ENCODE measurements at places on chromosomes 2 and 18. TPM values are rescaled to one million over a fixed set of nuclear protein-coding genes. Genes with fewer than 3 reads are reported as not detected.

DNA sequence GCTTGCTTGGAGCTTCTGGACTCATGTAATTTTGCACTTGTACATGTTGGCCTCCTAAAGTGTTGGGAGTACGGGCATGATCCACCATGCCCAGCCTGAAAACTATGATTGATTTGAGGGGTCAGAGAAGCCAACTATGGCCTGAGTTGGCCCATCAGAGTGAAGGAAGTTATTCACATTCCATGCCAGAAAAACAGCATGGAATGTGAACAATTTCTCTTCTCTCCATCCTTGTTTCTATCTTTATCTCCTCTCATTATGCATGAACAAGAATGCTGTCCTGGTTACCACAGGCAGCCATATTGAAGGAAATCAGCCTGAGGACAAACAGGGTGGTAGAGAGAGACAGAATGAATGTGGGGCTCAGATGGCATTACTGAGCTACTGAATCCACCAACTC lies 3.5 kb upstream of the CD226 start:
- DNase-seq: no peak

- no peak for DNase-seq
Observed at GRCh38 chr2:88574445-88574844, 52.8 kb downstream of the EIF2AK3 start.

DNA sequence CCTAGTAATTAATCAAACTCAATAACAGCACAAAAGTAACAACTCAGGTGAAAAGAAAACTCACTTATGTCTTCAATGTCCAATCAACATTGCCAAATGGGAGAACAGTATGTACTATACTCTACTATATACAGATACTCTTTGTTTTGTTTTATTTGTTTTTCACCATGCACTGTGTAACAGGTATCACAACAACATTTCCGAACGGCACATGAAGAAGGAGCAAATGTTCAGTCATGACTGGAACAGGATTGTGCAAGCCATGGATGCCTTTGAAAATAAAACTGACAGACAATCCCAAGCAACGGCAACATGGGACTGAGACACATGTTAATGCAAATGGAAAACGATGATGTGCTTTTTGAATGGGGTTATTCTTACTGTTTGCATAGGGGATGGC lies 334.9 kb upstream of the THUMPD2 start:
- no peak for DNase-seq

The TXNDC2 gene
- not detected for total RNA-seq

DNA sequence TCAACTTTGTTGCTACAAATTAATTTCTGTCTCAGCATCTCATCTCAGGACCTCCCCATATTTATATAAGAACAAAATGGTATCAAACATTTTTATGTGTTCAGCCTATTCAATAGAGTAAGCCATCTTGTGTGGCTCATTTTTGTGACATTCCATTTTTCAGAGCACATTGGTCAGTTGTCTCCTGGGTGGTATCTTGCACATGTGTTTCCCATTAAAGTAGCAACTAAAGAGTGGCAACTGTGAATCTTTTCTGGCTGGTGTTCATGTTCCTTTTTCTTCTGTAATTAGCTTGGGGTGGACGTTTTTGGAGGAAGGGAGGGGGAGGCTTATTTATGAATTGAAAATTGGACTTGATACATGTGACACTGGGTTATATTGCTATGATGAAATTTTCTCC lies 45.4 kb upstream of the EFEMP1 start:
- no peak for DNase-seq

DNA sequence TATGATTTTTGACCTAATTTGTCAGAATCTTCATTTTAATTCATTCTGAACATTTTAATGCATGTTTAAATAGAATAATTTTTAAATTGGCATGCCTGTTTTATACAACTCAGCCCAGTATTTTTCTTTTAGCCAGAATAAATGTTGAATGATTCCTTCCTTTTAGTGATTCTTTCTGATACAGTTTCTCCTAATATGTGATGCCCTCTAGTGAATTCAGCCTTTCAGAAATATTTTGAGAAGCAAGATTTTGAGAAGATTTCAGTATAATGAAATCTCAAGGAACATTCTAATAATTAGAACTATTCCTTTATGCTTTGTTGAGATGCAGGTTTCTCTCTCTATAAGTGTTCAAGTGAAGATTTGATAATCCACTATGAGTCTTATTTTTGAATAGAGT lies 28.5 kb downstream of the LCLAT1 start:
- DNase-seq: no peak

The CFAP65 gene
- total RNA-seq: 0.29 TPM

DNA sequence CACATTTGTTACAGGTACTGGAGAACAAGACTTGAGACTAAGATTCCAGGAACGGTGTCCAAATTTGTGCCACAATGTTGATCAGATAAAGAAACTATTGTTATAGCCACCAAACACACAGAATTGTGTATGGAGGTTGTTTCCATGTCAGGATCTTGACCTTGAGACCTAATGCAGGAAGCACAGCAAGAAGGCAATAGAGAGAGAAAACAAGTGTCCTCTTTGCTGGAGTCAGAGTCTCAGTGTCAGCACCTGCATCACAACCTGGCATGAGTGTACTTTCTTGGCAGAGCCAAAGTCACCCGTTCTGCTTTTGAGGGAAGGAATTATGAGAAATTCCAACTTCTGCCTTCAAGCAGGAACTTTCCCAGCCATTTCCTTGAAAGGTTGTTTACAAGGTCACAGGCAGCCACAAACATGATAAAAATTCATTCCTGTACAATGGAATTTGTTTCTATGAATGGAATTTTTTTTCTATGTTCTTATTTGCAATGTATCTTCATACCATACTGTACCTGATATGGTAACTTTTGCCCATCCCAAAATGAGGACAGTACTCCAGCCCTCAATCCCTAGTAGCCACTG lies 118.4 kb downstream of the PKP4 start:
- DNase-seq: no peak

The ALPG gene
- not detected for total RNA-seq

DNA sequence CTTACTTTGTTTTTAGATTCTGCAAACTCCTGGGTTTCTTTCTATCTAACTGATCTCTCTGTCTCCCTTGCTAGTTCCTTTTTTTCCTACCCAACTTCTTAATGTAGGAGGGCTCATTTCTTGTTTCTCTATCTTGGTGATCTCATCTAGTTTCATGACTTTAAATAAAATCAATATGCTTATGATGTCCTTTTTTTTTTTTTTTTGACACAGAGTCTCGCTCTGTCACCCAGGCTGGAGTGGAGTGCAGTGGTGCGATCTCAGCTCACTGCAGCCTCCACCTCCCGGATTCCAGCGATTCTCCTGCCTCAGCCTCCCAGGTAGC lies 42.2 kb upstream of the IL1RL1 start:
- no peak for DNase-seq

DNA sequence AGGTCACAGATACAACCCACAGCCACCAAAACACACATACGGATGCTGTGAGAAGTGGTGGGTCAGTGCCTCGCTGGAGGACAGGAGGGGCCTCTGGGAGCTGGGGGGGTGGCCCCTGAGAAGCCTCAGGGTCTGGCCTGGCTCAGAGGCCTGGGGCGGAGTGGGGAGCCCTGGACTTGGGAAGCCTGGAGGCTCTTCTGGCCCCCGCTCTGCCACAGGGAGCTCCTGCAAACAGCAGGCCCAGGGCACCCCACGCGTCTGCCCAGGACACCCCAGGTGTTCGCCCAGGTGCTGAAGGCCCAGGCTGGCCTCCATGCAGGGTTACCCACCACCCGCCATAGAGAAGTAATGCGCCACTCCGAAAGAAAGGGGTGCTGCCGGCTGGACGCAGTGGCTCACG lies 25.9 kb downstream of the THAP4 start:
- no peak for DNase-seq

DNA sequence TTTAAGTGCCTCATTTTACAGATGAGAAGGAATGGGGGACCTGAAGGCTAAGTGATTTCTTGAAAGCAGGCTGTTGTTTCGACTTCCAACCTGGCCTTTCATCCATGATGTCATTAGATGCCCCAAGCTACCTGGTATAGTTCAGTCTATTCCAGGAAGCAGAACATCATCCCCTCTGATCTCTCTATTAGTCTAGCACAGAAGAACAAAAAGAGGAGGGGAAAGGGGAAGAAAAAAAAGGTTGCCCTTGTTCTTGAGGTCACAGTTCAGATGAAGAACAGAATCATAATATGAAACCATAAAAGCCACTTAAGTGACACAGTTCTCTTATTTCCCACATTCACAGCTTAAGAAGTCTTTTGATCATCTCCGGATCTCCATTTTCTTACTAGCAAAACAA lies 386.2 kb upstream of the HNRNPA3 start:
- no peak for DNase-seq

DNA sequence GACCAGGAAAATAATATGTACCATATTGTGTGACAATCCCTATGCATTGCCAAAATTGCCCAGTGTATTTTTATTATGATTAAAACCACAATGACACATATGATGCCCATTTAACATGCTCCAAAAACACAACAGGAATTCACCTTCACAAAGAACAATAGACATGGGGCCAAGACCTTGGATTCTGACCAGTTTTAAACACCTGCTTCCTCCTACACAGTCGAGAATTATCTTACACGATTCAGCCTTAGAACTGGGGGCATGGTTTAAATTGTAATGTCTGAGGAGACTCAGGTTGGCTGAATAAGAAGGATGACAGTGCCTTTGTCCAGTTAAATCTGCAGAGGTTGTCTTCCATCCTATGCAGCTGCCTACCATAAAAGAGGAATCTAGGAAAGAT lies 212.7 kb downstream of the PLCL1 start:
- no peak for DNase-seq

The TBR1 gene
- total RNA-seq: not detected

GRCh38 chr2:20674309-20674965 lies 7.5 kb downstream of the GDF7 start:
- no peak for DNase-seq

DNA sequence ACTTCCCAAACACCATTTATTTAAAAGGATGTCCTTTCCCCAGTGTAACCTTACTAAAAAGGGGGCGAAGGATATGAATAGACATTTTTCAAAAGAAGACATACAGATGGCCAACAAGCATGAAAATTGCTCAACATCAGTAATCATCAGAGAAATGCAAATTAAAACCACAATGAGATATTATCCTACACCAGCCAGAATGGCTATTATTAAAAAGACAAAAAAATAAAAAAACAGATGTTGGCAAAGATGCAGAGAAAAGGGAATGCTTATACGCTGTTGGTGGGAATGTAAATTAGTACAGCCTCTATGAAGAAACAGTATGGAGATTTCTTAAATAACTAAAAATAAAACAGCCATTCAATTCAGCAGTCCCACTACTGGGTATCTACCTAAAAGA lies 142.3 kb upstream of the NT5C1B start:
- DNase-seq: no peak

DNA sequence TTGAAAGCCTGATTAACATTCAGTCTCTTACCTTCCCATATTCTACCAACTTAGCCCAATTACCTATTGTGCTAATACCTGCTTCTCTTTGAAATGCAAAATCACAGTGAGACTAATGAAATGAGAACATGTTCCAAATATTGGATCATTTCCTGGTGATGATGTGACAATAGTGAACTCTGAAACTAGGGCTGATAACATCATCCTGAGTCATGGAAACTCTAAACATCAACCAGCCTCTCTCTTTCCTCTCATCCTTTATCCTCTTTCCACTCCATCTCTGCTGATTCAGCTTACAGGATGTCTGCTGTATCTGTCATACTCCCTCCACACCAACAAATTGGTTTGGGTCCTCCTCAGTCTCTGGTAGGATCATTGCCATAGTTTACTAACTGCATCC lies 98.8 kb upstream of the NCKAP5 start:
- no peak for DNase-seq

DNA sequence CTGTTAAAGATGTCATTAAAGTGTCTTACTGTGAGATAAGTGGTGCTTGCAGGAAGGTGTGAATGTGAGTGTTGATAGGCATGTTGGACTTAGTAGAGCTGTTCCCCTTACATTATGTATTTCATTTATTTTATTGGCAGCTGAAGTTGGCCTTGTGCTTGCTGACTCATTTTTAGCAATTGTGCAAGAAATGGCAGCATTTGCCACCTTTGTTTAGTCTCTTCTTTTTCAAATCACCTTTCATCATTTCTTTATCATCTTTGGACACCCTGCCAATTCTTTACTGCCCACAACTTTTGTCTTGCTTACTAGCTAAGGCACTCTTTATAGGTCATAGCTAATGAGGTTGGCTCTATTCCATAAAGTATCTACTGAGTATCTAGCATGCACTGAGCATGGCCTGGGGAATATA lies 130.3 kb upstream of the LYPD6 start:
- DNase-seq: no peak

- DNase-seq: no peak
Observed at GRCh38 chr2:227036527-227036926, 127.5 kb downstream of the COL4A4 start.

The EFR3B gene
- total RNA-seq: 1.8 TPM

DNA sequence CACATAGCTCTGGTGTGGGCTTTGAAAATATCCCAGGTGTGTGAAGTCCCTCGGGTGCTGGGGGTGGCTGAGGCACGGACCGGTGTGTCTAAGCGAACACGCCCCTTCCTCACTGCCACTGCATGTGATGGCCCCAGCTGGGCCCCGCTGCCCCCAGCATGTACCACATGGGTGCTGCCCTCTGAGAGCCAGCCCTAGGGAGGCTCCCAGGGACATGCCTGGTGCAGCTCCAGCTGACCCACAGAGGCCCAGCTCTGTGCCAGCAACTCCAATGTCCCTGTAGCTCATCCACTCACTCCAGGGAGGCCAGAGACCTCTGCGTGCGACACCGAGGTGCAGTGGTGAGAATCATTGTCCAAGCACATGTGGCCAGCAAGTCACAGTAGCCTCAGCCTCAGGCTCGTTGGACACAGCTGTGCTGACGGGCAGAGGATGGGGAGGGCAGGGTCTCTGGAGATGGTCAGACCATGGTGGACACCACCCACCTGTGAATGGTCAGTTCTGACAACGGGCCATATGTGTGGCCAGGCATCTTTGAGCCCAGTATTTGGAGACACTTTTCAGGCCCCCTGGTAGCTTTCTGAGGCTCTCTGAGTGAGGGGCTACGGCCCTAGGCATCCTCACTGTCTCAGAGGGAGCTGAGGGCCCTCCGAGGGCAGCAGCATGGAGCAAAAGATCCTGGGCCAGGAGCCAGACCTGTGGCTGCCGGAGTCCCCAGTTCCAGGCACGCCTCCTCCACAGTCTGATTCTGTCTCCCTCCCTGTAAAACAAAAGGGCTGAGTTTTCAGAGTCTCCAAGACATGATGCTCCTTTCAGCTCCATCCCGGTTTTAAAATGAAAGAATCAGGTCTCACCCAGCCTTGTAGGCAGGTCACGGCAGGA lies 220.7 kb downstream of the NDUFA10 start:
- no peak for DNase-seq

The CD8B2 gene
- 0.09 TPM for total RNA-seq
